ENCODE measurements at places on chromosomes 7 and 10.

- DNase-seq, result no peak
These were observed 21.9 kb downstream of the SND1 start for GRCh38 chr7:127673902-127674301.

- no peak for DNase-seq
These were observed 14.9 kb upstream of the CCDC3 start for GRCh38 chr10:13016426-13016825.

DNA sequence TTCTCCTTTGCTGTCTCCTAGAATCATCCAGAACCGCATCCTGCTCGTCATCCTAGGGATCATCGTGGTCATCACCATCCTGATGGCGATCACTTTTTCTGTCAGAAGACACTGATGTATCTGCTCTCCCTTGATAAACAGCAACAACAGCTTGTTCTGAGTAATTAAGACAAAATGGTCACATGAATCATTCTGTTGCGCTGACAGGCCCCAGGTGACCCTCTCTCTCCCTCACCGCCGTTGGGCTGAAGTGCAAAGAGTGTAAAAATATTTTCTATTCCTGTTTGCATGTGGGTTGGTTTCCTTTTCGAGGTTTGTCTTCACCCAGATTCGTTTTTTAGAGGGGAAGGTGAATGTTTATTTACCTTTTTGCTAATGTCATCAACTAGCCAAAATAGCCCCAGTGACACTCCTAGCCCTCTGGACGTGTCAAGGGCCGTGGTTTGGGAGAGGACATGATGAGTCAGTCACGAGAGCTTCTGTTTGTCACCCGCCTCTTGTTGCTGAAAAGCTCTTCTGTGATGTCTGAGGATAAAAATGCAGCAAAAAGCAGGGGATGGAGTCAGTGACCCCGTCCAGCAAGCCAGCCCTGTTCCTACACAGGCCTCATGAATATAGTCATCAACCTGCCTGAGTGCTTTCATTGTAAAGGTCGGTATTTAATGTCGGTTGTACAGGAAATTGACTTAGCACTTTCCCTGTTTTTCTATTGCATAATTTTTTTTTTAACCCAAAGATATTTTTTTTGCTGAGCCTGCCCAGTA is 134.6 kb upstream of the TCF7L2 start:
- no peak for DNase-seq

GRCh38 chr7:26279405-26279804 is 12.3 kb upstream of the SNX10 start:
- DNase-seq, result no peak

GRCh38 chr7:133395551-133395950 is 142.7 kb downstream of the EXOC4 start:
- DNase-seq, result no peak

DNA sequence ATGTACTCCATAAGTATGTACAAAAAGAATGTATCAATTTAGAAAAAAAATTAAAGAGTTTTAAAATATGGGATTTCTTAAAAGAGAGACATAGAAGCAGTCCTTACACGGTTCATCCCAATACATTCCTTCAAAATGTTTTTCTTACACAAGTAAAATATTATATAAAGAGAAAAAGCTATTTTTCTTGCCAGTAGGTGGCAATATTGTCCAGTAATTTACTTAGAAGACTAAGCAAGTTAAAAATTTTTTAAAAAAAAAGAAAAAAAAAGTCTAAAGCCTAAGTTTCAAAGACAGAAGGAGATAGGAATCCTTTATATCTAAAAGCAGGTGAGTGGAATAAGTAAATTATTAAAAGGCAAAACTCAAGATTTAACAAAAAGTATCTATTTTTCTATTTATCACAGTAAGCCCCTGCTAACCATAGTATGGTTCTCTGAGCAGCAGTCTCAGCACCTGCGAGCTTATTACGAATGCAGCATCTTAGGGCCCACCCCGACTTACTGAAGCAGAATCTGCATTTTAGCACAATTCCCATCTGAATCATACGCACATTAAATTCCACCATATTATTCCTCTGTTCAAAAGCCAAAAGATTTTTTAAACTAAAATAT is 240.6 kb downstream of the DGKI start:
- DNase-seq, result no peak

DNA sequence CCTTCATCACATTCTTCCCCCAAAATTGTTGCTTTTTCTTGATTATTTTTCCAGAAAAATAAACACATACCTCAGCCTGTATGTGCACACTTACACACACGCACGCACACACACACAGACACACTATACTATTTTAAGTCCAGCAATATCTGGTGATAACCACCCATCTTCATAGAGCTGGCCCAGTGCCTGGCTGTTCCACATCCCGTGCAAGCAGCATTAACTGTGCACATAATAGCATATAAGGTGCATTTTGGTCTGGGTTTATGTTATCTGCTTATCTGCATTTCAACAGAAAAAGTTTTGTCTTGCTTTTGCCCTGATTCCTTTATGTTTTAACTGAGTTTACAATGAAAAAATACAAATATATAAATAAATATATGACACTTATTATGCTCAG is 143.1 kb upstream of the KLF6 start:
- no peak for DNase-seq

DNA sequence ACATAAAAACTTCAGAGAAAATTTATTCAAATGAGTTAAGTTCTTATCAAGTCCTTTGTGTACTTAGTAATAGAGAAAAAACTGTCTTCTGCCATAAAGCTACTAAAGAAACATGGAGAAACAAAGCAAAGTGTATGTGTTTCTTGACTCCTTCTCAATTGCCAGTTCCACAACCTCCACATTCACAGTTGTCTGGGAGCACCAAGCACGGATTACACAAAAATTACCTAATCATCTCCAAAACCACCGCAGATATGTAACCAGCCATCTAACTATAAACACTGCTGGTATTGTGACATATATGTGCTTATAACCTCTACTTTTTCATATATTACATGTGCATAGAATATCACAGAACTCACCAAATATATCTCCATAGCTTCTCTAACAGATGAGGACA is 23.1 kb downstream of the MAGI2 start:
- DNase-seq, result no peak

GRCh38 chr7:159240962-159241361 is 96.3 kb upstream of the VIPR2 start:
- DNase-seq, result no peak
